ENCODE measurements at places on chromosomes 2 and 18.

- no peak for DNase-seq
Measured at GRCh38 chr2:188852772-188853171, 121.4 kb upstream of the COL3A1 start.

GRCh38 chr2:235444101-235444597, 49.7 kb upstream of the AGAP1 start:
- DNase-seq, result no peak

GRCh38 chr2:55364189-55365055, 55.2 kb downstream of the CCDC88A start:
- peak; percentile 27 for DNase-seq

DNA sequence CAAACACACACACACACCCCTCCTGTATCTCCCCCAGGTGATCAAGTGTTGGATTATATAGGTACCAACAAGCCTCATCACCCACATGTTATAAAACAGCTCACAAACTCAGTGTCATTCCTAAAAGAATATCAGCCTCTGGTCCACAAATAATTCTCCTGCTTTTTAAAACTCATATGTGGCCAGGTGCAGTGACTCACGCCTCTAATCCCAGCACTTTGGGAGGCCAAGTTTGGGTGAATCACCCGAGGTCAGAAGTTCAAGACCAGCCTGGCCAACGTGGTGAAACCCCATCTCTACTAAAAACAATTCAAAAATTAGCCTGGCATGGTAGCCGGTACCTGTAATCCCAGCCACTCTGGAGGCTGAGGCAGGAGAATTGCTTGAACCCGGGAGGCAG, 87.8 kb downstream of the LRATD1 start:
- DNase-seq, result no peak

GRCh38 chr2:111231532-111232252, 111.0 kb downstream of the BCL2L11 start:
- no peak for DNase-seq

DNA sequence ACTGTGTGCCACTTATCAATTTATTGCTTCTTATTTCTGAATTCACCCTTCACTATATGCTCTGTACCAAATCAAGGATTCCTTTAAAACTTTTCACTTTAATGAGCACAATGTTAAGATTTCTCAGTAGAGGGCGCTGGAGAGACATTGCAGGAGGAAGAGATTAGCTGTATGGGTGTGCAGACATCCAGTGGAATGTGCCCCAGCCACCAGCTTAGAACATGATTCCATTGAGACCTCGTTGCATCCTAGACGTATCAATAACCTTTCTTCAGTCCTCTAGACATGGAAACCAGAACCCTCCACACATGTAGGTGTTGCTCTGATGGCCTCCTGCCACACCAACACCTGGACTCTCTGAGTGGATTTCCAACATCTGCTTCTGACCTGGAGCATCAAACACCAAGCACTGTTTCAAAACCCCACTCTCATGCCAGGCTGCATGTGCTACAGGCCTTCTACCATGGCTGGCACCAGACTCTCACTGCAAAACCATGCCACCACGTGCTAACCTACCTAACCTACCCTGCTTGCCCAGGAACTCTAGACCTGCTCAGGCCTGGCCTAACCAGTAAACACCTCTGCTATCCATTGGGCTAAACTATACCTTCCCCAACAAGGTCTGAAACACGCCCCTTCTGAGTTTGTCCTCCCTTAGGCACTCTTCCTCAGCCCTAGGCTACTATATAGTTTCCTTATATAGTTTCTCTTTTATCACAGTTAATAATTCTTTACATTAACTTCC, 633.2 kb upstream of the PKDCC start:
- DNase-seq, result peak; percentile 35

GRCh38 chr2:86275384-86275799, 62.0 kb downstream of the REEP1 start:
- no peak for DNase-seq

GRCh38 chr18:41693008-41693407, 262.0 kb upstream of the PIK3C3 start:
- no peak for DNase-seq

GRCh38 chr2:119326938-119327337, 39.7 kb downstream of the C2orf76 start:
- no peak for DNase-seq

DNA sequence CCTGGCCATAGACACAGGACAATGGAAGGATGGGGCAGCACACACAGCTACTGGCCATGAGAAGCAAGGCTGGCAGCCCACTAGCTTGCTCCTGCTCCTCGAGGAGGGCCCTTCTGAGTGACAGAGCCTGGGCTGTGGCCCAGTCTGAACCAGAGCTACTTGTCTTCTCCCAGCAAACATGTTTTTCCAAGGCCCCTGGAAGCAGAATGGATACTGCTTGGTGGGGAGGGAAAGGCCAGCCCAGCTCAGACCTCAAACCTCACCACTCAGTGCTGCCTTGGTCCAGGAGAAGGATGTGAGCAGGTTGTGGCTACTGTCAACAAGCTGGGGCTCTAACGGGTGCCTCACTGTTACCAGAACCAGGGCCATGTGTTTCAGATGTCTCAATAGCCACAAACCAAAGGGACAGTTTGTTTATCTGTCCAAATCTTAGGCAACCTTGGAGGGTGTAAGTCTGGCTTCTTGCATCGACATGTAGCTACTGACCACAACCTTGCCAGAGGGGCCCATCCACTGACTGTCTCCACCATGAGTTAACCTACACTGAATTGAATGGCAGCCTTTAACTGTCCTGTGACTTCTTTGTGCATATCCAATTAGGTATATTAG, 98.6 kb downstream of the TGFA start:
- DNase-seq, result no peak

- no peak for DNase-seq
Measured at GRCh38 chr2:27306573-27307286, 1.5 kb downstream of the UCN start.

GRCh38 chr2:172977270-172978062, 98.2 kb upstream of the MAP3K20 start:
- peak; percentile 39 for DNase-seq

GRCh38 chr2:36798724-36799123, 102.2 kb downstream of the VIT start:
- DNase-seq, result no peak

- no peak for DNase-seq
Measured at GRCh38 chr2:7468955-7469354, 551.7 kb downstream of the RNF144A start.

DNA sequence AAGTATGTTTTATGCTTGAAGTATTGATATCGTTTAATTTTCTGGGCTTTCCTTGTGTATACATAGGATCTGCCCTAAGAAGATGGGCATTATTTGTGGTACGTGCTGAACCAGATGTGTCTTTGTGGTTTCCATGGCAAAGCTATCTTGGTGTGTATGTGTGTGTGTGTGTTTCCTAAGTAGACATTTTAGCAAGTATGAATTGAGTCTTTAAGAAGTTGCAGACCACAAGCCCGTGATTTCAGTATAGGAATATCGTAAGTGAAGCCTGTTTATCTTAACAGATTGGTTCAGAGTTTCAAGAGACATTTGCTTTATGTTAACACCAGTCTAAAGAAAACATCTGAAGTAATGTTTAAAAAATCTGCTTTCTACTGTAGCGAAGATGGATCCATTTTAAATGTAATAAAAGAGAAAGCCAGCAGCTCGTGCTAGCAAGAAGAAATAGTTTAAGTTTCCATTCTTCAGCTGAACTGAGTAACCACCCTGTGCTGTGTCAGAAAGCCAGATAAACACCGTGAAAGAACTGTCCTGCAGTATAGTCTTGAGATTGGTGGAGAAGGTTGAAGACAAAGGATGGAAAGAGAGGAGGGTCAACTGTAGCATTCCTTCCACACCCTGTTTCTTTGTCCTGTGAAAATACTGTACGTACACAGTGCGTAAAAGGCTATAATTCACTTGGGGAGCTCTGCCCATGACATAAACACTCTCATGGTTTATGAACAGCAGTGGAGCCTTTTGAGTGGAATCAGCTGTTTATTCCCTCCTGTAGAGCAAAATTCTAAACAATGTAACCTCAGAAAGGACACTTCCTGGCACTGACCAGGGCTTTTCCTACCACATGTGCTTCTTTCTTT, 91.9 kb upstream of the FOSL2 start:
- DNase-seq, result no peak
